ENCODE measurements at places on chromosomes 2 and 18.

DNA sequence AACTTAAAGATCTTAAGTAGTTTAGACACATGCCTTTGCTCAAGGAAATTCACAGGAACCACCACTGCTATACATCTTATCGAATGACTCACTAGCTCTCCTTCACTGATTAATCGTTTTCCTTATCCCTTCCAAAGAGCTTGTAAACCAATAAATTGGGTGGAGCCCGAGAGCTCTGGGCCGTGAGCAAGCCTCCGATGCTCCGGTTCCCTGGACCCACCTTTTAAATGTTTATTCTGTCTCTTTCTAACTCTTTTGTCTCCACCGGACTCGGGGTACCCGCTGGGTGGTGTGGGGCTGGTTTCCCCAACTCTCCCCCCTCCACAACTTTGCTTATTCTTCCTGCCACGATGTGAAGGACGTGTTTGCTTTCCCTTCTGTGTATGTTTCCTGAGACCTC is 292.9 kb upstream of the TMEFF2 start:
- DNase-seq, result no peak

- no peak for DNase-seq
Measured at GRCh38 chr2:162063281-162063680, 10.7 kb downstream of the DPP4 start.

DNA sequence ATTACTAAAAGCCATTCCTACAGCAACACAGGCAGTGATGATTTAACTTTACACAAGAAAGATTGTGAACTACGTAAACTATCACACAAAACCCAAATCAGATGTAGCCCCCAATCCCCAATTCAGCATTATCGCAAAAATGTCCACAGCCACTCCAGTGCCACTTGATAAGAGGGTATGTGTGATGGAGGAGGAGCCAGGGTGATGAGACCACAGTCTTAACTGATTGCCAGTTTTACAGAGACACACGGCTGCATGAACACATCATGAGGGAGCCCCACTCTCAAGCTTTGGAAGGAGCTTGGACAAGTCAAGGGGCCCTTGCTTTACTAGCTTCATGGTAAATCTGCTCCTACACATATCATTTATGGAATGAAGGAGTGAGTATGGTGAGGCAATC is 116.0 kb downstream of the FAM161A start:
- DNase-seq, result no peak

DNA sequence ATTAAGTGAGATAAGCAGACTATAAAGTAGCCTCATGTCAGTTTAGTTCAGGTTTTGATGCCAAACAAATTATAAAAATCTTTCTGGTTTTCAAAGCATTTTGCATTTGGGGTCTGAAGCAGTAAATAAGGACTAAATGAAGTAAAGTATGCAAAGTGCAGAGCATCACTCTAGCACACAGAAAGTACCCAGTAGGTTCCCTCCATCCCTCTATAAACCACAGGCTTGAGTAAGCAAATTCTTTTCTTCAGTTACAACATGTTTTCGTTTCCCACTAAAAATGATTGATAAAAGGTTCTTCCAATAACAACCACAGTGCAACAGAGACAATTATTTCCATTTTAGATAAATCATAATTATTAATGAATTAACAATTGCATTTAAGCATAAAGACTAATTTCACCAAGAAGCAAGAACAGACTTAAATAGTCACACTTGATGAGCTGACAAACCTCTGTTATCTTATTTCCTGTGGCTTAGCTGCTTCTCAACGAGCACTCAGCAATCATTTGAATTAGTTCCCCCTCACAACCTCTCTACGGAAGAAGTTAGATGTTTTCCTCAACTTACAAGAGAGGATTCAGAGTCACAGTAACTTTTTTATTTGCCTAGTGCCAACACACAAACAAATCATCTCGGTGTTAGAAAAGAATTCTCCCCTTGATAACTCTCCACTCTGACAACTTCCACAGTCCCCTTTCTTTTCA is 249.8 kb downstream of the NBAS start:
- no peak for DNase-seq

GRCh38 chr18:59686260-59686659 is 11.0 kb downstream of the CCBE1 start:
- no peak for DNase-seq

DNA sequence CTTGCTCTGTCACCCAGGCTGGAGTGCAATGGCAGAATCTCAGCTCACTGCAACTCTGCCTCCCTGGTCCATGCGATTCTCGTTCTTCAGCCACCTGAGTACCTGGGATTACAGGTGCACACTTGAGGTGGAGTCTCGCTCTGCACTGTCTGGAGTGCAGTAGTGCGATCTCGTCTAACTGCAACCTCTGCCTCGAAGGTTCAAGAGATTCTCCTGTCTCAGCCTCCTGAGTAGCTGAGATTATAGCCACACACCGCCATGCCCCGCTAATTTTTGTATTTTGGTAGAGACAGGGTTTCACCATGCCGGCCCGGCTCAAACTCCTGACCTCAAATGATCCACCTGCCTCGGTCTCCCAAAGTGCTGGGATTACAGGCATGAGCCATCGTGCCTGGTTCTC is 83.3 kb downstream of the CCBE1 start:
- DNase-seq, result no peak

- DNase-seq, result no peak
Measured at GRCh38 chr2:27959496-27959895, 69.0 kb downstream of the BABAM2 start.

DNA sequence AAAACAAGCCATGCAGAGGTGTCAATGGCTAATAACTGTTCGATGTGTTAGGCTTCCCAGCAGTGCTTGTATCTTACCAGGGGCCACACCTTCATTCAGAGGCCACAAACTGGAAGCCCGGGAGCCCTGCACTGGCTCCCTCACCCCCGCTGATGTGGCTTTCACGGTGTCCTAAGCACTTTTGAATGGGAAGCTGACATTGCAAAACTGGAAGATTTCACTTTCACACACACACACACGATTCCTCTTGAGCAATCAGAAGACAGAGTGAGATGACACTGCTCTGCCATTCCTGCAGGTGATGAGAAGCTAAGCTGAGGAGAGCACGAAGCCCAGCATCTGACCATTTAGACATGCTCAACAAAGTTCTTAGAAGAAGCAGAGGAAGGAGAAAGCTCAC is 8.6 kb upstream of the ZNF407 start:
- no peak for DNase-seq

DNA sequence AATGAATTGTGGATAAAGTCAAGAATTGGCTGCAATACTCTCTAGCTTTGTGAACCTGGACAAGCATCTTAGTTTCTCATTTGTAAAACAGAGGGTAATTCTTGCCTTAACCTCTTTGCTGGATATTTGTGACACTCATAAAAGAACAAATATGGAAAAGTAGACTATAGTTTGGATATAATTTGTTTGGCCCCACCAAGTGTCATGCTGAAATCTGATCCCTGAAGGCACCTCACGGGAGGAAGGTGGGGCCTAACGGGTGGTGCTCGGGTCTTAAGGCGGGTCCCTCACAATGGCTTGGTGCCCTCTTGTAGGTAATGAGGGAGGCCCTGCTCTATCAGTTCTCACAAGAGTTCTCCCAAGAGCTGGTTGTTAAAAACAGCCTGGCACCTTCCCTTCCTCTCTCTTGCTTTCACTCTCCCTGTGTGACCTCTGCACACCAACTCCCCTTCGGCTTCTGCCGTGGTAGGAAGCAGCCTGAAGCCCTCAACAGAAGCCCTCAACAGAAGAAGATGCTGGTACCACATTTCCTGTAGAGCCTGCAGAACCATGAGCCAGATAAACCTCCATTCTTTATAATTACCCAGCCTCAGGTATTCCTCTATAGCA is 37.4 kb downstream of the ARL4C start:
- DNase-seq, result no peak

DNA sequence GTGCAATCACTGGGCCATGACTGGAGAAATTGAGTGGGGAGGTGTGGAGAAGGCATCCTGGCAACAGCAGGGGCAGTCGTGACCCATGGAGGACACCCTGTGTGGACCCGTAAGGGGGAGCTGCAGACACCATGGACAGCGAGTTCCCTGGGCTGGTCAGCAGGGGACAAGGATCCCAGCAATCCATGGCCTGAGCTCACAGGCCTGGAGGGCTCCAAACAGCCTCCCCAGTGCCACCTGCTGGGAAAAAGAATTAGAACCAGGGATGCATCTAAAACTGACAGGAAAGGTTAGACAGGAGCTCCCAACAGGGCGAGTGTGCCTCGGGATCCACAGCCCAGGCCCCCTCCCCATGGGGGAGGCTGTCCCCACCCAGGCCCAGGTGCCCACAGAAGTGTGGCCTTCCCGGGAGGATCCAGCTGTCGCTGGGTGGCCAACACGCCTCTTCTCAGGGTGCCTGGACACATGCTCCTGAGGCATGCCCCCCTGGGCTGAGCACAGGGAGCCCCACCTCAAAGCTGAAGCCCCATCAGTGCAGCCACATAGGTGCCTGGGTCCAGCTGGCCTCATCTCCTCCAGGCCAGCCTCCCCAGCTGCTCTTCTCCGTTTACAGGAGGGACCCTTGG is 20.5 kb upstream of the KIF1A start:
- DNase-seq, result no peak

DNA sequence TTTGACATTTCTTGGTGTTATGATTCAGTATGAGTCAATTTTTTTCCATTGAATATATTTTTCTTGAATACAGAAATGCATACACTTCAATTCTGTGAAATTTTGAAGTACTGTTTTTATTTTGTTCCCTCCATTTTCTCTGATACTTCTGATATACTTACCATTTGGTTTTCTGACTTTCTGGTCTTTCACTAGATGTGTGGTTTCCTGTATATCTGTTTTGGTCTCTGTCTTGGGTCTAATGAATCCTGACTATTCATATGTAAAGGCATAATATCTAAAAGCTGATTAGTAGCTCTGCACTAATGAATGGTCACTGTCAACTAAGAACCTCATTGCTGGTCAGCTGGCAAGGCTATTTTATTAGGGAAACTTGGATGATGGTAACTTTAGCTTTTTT is 345.6 kb downstream of the GRB14 start:
- no peak for DNase-seq

GRCh38 chr2:138112536-138112935 is 148.3 kb downstream of the HNMT start:
- DNase-seq, result no peak

- peak; percentile 80 for DNase-seq
Measured at GRCh38 chr18:2655178-2655953, at the start of gene SMCHD1. Gene SMCHD1 (plus strand): TSS chr18:2655726. CDS start chr18:2656076, 350 bp downstream.

GRCh38 chr18:62982600-62983251 is 267.4 kb downstream of the PHLPP1 start:
- DNase-seq, result peak; percentile 28

Measured in activated T-cell treated with anti-CD3 and anti-CD28 coated beads for 1 hour (primary cell).